Stimulated activated naive CD4-positive, alpha-beta T cell treated with Interleukin-2 at 50 U/mL for 16 hours (primary cell): ENCODE measurements at places on chromosomes 3 and 15.

DNA sequence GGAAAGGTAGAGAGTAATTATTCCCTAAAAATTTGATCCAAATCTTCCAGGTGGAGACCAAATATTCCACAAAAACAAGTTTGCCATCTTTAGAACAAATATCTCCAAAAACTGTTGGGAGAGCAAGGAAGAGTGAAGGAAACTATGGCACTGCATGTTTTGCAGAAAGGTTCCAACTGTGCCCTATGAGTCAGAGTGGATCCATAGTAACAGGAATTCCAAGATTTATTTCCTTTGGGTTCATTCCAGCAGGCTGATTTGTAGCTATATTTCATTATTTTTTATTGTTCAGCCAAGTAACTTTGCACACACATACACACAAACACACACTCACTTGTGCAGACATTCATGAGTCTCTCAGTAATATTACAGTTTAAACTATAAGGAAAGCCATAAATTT is 459.7 kb upstream of the EPHA6 start:
- DNase-seq: no peak

DNA sequence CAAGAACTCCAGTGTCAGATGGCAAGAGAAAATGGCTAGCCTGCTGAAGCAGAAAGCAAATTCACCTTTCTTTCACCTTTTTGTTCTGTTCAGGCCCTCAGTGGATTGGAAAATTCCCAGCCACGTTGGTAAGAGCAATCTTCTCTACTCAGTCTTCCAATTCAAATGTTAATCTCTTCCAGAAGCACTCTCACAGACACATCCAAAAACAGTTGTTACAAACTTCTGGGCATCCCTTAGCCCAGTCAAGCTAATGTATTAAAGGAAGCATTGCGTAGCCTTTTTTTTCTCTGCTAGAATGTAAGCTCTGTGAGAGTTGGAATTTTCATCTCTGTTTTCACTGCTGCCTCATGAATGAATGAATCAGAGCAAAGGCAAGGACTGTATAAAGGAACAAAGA is 109.2 kb upstream of the ROBO2 start:
- DNase-seq: no peak

DNA sequence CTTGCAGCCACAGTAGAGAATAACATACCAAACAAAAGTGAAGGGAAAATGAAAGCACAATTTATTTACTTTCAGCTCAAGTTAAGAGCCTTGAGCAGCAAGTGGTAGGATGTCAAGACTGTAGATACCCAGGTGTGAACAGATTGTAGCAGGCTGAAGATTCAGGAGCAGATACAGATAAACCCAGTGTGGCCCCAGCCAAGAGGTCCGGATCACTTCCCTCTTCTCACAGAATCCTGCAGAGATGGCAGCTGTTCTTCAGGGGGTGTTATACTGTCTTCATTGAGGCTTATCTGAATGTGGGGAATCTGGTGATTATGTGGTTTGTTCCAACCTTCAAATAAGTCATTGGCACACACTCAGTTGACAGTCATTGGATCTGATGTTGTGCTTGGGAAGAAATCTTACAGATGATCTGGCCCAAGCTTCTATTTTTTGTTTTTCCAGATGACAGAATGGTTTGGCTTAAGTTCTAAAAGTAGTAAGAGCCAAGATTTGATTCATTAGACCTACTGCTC is 2.2 kb downstream of the STARD9 start:
- DNase-seq: no peak

- no peak for DNase-seq
Measured at GRCh38 chr15:74040109-74040850, 42.1 kb downstream of the GOLGA6A start.

GRCh38 chr3:50408443-50408944 is 49.2 kb upstream of the TMEM115 start:
- DNase-seq: no peak

GRCh38 chr3:77236118-77236517 is 196.2 kb downstream of the ROBO2 start:
- no peak for DNase-seq

DNA sequence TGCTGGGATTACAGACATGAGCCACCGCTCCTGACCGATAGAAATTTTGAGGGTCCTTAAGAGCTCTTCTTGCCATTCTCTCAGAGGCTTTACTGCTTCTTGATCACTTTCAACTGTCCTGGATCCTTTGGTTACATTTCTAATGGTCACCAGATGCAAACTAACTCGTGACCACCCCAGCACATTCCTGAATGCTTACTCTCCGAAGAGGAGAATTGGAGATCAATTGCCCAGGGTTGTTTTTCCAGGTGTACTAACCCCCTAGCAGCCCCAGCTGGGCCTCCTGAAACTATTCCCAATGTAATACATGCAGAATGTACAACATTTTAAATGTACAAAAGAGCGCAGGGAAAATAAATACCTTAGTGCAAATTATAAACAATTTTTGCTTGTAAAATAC is 65.1 kb upstream of the TBL1XR1 start:
- no peak for DNase-seq

DNA sequence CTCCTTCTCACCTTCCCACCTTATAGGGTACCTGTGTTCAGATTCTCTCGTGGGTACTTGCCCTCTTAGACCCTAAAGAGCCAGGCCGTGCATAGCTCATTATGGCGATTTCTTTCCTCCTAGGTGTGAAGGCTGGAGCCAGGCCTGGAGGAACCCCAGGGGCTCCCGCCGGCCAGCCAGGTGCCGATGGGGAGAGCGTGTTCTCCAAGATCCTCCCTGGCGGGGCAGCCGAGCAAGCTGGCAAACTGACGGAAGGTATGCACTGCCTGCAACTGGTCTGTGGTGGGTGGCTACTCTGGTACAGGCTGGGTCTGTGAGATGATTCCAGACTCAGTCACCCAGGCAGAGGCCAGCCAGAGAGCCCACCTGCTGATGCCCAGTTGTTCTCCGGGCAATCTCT is 9.9 kb upstream of the APEH start:
- DNase-seq: no peak

DNA sequence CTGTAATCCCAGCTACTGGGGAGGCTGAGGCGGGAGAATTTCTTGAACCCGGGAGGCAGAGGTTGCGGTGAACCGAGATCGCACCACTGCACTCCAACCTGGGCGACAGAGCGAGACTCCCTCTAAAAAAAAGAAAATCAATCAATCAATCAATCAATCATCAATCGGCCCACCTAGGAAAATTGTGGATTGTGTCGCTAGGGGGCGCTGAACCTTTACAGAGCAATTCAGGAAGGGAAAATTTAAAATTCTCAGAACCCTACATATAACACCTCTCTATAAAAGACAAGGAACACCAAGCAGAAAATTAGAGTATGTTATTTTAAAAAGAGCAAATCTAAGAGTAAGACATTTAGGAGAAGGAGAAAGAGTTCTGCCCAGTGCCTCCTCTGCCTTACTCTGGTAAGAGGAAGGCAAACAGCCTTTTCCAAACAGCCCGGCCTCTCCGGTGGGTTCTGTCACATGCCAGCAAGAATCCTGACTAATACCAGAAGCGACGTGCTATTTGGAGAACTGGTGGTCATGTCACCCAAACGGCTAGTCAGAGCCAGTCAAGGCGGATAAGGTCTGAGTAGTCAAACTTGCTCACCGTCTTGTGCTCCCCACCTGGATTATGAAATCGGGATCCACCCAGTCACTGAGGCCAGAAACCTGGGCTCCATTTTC is 22.3 kb upstream of the SMCO1 start:
- peak; percentile 20 for DNase-seq

DNA sequence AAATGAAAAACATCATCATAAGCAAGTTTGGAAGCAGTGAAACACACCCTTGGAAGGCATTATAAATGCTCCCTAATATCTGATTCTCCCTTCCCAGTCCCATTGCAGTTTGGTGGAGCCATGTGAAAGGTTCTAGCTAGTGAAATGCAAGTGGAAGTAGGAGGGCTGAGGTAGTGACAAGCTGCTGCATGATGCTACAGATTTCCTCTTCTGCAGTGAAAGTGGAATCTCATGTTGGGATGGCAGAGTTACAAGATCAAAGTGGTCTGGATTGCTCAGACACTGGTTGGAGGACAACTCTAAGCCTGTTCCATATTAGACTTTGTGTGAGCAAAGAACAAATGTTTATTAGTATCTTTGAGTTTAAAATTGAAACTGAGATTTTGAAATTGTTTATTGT is 3.3 kb upstream of the PDCD6IP start:
- DNase-seq: no peak

DNA sequence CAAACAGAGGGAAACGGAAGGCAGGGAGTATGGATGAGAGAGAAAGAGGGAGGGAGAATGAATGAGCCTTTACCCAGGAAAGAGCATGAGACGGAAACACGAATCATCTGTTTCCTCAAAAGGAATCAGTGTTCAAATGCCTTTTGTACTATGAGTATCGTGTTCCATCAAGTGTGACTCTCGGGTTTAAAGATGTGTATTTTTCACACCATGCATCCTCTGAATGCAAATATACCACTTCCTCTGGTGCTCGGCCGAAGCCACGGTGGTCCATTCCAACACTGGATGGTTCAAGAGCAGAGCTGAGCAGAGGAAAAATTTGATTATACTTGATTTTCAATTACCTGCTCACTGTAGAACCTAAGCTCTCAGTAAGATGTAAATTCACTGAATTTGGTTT is 505.1 kb downstream of the MECOM start:
- no peak for DNase-seq

- DNase-seq: no peak
Measured at GRCh38 chr15:82294061-82294690, 31.6 kb downstream of the SAXO2 start.

- no peak for DNase-seq
Measured at GRCh38 chr3:40869013-40869412, 330.3 kb upstream of the CTNNB1 start.

DNA sequence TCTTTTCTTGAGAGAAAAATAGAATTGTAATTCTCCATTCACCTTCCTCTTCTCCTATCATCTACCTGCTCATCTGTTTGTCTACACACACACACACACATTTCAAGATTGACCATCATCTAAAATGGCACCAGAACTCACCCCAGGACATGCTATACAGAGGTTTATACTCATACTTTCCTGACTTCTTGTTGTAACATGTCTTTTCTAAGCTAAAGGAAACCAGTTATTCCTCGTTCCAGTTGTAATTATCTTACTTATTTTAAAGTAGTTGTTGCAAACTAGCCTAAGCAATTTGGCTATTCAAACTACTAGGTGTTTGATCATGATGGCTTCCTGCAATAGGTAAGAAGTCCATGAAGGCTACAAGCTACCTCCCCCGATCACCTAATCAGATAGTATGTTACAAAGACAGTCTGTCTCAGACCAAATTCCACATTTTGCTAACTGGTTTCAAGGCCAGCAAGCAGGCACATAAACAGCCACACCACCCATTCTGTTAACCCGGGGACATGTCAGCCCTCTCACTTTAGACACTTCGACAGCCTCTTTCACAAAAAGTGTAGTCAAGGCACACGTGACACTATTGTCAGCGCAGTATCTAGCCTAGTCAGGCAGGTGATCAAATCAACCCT is 189.7 kb downstream of the SHQ1 start:
- no peak for DNase-seq

DNA sequence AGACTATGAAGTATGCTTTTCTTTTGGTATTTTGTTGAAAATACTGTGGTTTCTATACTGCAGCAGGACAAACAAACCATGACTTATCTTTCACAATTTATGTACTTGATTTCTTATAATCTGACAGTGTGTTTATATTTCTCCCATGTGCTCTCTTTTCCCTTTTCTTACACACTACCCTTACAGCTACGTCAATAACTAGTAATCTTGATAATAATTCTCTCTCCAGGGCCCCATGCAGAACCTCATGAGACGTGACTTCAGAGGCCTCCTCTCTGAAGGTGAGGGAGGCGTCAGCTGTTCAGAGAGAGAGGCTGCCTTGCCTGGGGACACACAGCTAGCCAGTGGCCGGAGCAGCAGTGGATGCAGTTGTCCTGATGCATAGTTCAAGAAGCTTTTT is 35.9 kb downstream of the KY start:
- DNase-seq: no peak

DNA sequence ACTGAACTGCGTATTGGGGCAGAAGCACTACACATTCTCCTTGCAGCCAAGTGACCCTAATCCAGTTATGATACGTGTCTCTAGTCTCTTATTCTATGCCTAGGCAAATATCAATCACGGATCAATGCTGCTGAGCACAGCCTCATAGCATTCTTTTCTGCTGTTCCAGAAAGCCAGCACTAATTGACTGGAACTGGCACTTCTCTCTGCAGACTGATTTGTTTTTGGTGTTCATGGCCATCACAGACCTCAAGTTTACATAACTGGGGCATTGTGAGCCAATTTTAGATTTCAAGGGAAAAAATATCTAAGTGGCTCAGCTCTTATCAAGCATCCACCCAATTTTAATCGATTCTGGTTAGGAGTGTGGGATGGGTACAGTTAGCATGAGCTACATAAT is 37.9 kb downstream of the GLDN start:
- no peak for DNase-seq

DNA sequence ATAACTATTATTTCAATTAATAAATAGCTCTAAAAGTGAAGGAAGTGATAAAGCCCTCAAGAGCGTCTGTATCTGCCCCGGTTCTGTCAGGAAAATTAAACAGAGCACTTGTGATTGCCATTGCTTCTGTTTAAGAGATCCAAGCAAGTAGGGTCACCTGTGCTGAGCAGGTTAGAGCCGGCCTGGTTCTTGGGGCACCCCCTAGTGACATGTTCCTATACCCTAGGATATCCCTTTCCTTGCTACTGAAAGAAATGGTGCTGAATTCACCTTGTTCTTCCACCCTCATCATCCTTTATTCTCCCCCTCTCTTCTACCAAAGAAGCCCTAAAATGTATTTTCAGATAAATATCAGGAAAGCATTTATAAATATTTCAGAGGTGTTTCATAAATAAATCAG is 323.5 kb downstream of the RORA start:
- peak; percentile 14 for DNase-seq

DNA sequence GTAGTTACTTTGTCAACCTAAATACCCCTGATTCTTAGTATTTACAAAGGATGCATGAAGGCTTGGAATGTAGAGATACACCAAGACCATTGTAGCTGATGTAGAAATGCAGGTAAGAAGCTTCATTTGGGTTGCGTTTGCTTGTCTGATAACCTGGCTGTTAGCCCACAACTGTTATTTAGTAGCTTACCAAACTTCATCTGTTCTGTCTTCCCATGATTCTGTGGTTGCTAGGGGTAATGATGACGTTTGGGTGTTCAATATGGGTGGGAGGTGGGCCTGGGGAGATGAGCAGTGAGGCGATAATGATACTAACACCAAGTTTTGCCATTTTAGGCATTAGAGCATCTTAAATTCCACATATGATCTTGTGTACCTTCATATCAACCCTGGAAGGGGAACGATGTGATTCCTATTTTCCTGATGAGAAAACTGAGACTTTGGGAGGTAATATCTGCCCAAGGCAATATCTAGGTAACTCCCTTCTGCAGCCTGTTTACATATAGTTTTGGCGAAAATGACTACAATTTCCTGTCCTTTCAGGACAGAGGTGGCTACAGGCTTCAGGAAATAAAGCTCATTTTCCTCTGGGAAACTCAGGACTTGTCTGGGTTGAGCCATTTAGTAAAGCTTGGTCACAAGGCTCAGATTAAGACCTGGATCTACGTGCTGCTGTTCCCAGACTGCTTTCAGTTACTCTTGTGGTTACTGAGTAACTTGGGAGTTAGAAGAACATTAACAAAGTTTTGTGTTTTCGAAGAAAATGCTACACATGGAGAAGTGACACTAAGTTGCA is 26.8 kb downstream of the FNDC3B start:
- no peak for DNase-seq
